Fibroblast of gingiva (primary cell): ENCODE measurements at places on chromosomes 2 and 18.

DNA sequence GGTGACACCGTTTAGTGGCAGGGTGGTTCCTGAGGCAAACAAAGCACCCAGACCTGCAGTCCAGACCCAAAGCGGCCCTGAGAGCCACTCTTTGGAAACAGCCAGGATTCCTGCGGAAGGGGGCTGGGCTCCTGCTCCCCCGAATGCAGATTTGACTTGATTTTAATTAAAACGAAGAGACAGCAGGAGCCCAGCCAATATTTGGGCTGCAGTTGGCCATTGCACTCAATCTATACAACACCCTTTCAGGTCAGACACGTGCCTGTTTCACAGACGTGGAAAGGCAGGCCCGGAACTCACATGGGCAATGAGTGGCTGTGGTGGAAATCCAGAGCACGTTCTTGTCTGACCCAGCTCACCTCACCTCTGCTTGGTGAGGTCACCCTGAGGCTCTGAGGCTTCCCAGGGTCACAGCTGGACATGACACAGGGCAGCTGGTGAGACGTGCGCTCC lies 122.4 kb downstream of the NDUFA10 start:
- no peak for DNase-seq

DNA sequence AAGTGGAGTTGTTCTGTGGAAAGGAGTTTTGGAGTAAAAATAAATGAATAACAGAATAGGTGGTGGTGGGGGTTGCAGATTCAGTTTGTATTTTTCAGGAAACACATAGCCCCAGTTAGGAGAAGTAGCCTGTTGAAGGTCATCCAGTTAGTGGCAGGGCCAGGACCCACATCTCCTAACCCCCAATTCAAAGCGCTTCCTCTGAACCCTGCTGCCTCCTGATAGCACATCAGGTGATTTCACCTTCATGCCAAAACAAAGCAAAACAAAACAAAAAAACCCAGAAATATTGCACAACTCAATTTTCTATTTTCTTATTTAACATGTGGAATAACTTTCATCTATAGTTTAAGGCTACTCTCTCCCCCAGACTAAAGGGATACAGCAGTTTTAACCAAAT lies 112.3 kb upstream of the UGP2 start:
- no peak for DNase-seq

DNA sequence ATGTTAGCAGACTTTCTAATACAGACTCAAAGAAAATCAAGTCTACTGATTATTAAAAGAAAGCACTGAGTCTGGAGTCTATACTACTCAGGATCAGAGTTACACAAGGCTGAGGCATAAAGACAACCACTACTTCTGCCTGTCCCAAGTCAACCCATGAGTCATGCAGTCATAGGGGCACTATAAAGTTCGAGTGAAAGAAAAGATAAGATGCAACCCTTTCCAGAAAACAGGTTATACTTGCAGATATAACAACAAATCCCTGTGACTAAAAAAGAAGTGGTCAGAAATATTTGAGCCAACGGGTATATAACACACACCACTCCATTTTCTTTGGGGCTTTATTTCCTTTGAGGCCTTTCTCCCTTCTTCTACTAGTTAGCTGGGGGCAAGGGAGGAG lies 18.6 kb upstream of the SCRN3 start:
- no peak for DNase-seq

GRCh38 chr2:159829376-159829775 lies 31.4 kb upstream of the CD302 start:
- DNase-seq = no peak

GRCh38 chr2:186641132-186641806 lies 51.4 kb downstream of the ITGAV start:
- DNase-seq = no peak

DNA sequence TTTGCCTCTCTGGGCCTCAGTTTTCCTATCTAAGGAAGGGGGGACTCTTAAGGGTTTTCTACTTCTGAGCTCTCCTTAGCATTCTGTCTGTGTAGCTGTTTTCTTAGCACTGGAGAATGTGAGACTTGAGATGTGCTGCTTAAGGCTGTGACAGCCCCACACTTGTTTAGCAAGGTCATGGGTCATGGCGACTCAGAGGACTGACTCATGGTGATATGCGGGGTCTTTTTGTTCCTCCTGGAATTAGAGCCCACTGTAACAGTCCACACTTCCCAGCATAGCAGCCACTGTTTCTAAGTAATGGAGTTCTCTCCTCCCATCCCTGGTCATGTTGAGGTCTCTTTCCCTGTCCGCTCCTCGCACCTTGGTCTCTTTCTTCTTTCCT lies 4.1 kb upstream of the LPIN1 start:
- no peak for DNase-seq

DNA sequence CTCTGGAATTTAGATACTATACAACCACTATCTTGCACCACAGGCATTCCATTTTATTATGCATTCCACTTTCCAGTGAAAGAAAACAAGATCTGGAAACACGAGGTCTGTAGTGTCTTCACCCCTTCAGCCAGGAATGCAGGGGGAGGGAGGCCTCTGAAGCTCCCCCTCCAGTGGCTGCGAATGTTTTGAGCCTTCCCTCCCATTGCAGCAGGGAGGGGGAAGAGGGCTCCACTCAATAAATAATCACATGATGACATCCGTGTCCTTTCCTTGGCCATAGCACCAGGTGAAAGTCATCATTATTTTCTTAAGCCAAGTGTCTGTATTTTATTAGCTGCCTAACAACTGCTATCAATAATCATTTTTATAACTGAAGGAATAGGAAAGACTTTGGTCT lies 38.6 kb downstream of the ALPK2 start:
- peak; percentile 86 for DNase-seq

DNA sequence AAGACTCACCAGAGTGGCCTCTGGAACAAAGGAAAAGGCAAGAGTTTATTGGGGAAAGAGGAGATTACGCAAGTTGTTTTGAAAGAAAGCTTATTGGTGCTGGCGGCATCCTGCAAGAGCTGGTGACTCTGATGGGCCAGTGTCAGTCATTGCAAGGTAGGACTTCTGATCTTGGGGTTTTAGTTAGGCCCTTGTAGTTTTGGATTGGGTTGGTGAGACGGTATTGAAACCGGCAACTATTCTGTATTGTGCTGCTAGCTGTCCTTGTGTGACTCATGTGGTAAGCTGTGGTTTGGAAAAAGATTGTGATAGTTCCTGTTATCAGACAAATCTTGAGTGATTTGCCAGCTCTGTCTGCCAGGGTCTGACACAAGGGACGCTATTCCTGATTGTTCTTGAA lies 159.1 kb upstream of the PIEZO2 start:
- no peak for DNase-seq

DNA sequence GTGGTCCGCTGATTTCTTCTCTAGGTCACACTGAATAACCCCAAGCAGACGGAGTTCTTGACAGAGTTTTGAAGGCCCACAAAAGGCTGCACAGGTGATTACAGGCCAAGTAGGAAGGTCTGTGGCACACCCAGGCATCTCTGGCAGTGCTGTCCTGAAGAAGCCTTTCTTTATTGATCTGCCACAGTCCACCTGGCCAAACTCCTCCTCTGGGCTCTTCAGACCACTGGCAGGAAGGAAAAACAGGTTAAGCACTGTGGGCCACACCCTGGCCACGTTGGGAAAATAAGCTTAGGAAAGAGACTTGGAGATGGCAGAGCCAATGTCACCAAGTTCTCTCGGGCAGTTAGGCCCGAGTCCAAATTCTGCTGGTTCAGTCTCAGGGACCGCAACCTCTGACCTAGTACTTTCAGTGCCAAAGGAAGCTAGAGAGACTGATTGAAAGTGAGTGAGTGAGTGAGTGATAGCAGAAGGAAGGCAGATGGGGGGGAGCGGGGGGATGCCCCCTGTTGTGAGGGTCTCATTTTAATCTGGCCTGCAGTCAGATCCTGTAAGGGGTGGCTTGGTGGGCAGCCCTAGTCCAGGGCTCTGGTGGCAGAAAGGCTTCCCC lies 102.9 kb downstream of the TGFA start:
- no peak for DNase-seq

DNA sequence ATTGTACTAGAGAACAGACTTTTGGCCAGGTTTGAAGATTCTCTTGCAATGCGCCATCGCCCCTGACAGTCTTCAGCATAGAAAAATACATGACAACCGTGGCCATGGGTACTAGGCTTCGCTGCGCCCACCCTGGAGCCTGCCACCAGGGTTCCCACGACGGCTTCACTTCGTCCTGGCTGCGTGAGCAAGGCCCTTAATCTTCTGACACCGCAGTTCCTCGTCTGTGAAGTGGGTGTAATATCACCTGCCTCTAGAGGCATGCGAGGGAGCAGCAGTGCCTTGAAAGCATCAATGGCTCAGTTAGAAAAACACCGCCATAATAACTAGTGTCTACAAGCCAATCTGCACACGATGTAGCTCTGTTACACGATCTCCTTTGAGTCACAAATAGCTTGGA lies 175.2 kb upstream of the HS6ST1 start:
- no peak for DNase-seq

- DNase-seq = no peak
Observed at GRCh38 chr2:18837240-18837639, 247.9 kb upstream of the NT5C1B start.

DNA sequence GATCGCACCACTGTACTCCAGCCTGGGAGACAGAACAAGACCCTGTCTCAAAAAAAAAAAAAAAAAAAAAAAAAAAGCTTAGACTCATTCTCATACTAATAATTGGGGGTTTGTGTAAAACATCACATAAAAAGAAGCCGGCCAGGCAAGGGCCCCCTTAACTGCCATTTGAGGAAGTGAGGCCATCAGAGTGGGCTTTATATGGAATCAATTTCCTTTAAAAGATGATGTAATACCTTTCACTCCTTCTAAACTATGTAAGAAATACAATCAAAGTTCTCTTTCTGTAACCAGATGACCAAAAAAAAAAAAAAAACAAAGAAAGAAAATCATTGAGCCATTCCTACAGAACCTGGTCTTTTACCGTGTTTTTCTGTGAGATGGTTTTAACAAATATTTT lies 13.1 kb upstream of the GPR55 start:
- DNase-seq = no peak

DNA sequence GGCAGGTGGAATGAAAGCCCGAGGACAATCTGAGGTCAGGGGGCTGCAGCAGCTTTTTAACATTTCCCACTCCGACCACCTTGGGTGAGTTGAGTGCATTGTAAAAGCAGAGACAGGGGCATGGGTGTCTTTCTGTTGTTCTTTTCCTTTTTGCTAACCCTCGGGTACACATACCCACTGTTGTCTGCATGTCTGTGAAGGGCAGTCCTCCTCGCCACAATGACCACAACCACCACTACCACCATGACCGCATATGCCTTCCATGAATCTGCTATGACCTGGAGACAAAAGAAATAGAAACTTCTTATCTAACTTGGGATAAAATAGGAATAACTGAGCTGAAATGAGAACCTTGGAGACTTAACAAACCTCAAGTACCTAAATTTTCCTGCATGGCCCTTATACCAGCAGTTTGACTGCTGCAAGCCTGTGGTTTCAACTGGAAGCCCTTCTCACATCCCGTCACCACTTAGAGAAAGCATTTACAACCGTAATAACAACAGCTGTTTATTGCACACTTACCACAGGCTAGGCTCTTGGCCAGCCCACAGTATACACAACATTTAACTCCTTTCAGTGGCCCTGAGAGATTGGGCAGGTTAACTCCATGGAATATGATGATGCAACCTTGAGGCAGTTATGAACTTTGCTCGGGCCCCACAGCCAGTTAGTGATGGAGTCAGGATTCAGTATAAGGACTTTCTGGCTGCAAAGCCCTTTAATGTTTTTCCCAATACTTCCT lies 80.3 kb downstream of the GYPC start:
- no peak for DNase-seq

DNA sequence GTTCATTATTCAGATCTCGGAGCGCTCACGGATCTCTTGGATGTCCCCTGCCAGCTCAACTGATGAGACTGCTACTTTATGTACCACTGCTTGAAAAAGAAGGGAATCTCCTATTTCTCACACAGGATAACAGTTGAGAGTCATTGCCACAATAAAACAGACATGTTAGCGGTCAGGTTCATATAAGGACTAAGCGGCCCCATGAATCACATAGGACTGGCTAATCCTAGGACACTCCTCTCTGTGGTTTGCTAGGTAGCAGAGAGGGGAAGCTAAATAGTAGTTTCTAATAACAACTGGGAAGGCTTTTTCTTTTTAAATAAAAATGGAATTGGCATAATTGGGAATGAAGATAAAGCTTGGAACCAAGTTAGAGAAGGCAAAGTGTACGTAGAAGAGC lies 15.9 kb upstream of the TGFA start:
- DNase-seq = no peak

DNA sequence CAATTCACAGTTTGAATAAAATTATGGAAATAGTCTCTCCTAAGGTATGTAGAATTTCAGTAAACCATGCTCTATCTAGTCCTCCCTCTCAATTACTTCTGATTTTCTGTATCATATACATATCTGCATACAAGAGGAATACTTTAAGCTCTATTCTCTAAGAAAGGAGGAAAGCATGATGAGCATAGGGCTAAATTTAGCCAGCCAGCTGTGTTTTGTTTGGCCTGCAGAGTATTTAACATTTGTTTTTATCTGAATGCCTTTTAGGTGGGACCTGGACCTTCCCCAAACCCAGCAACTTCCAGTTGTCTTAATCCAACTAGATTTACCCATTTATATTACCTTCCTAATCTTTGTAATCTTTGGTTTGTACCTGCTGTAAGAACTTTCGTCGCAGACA lies 42.2 kb upstream of the FAM117B start:
- DNase-seq = no peak

- DNase-seq = no peak
Observed at GRCh38 chr2:98269830-98270229, 76.4 kb upstream of the CNGA3 start.

GRCh38 chr18:69636529-69637301 lies 236.0 kb downstream of the DOK6 start:
- DNase-seq = no peak

- DNase-seq = peak; percentile 48
Observed at GRCh38 chr2:231457101-231457500, 7.2 kb downstream of the NCL start.
